Testis (tissue), 5 donors: ENCODE measurements at places on chromosomes 3 and 15. TPM values are rescaled to one million over a fixed set of nuclear protein-coding genes. Genes with fewer than 3 reads are reported as not detected.

Gene GOLGA8N
- 26.0 TPM for total RNA-seq

Gene FEZF2
- not detected for total RNA-seq

GRCh38 chr3:47485812-47486211, 10.1 kb upstream of the SCAP start:
- peaks cover 5% of the 10 kb centered on the region for H3K4me1 ChIP-seq
- H3K27me3 ChIP-seq = no peaks in the 10 kb centered on the region
- H3K36me3 ChIP-seq = no peaks in the 10 kb centered on the region
- no peak overlapping the region for H3K4me3 ChIP-seq
- DNase-seq = no peak

GRCh38 chr3:151037746-151038477, 47.6 kb upstream of the MED12L start:
- peak; percentile 52 for DNase-seq
- no peaks in the 10 kb centered on the region for H3K4me1 ChIP-seq
- H3K27ac ChIP-seq = no peak overlapping the region
- H3K4me3 ChIP-seq = no peak overlapping the region

Gene THPO
- total RNA-seq = 0.93 TPM

- H3K4me3 ChIP-seq = no peak overlapping the region
- H3K27ac ChIP-seq = no peak overlapping the region
- no peaks in the 10 kb centered on the region for H3K27me3 ChIP-seq
- no peak for DNase-seq
Observed at GRCh38 chr3:171950373-171950772, 89.0 kb upstream of the FNDC3B start.

DNA sequence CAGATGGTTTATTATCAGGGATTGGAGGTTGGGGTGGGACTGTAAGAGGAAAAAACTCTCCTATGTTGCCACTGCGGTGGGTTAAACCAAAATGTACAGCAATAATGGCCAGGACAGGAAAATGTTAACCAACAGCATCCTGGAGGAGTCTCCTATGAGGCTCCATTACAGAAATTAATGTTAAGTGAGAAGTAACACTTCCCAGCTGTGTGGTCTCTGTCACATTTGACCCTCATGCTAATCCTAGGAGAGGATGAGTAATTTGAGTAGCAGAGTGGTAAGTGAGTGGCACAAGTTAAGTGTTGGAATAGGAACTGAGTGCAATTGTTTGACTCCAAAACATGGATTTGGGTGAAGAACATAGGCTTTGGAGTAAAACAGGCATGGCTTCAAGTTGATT, 39.0 kb downstream of the ARHGEF3 start:
- no peaks in the 10 kb centered on the region for H3K27me3 ChIP-seq
- peaks cover 11% of the 10 kb centered on the region for H3K4me1 ChIP-seq

DNA sequence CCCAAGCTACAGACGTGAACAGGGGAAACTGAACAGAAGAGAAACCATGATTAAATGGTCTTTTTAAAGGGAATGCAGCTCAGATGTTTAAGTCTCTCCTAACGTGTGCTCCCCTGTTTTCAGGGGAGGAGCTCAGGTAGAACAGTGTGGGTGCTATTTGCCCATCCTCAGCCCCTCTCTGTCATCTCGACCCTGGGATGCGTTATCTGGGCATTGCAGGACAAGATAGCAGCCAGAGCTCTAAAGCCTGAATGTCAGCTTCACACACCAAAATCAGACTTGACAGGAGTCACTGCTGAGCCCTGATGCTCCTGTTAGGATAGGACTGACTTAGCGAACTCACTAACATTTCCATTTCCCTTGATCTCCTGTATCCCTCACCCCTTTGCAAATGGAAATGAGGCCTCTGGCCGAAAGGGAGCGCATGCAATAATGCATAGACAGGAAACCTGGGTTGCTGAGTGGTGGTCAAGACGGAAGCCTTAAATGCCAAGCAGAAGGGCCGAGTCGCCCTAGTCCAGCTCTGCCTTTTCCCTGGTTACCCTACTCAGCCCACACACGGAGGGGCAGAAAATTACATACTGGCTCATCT, 234.9 kb upstream of the TPM1 start:
- no peak for DNase-seq
- H3K36me3 ChIP-seq = no peaks in the 10 kb centered on the region
- no peak overlapping the region for H3K4me3 ChIP-seq

Gene CCR8
- total RNA-seq = not detected

DNA sequence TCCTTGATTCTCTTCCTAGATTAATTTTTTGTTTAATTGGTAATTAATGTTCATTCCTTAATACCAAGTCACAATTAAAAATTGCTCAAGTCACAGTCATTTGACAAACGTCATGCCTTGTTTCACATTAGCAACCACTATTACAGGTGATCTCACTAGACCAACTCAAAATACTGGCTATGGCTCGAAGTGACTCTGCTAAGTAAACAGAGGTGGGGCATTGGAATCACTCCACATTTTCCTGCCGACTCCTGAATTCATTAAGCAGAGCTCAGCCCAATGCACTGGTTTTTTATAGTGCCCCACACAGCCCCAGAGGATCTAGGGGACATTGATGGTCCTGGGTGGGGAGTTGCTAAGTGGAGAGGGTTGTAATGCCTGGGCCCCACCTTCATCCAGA, 201.2 kb upstream of the NSMCE3 start:
- H3K27me3 ChIP-seq = no peaks in the 10 kb centered on the region
- DNase-seq = no peak
- H3K27ac ChIP-seq = no peak overlapping the region
- H3K4me1 ChIP-seq = no peaks in the 10 kb centered on the region
- H3K36me3 ChIP-seq = no peaks in the 10 kb centered on the region

- no peak overlapping the region for H3K27ac ChIP-seq
- H3K36me3 ChIP-seq = no peaks in the 10 kb centered on the region
- H3K4me1 ChIP-seq = peaks cover 19% of the 10 kb centered on the region
- H3K27me3 ChIP-seq = no peaks in the 10 kb centered on the region
- DNase-seq = peak; percentile 72
Observed at GRCh38 chr3:129485721-129486663, 42.4 kb upstream of the RHO start.

Gene GPR62
- 0.39 TPM for total RNA-seq

Gene DISP2
- 4.4 TPM for total RNA-seq

Gene ASB7
- total RNA-seq = 23.9 TPM

DNA sequence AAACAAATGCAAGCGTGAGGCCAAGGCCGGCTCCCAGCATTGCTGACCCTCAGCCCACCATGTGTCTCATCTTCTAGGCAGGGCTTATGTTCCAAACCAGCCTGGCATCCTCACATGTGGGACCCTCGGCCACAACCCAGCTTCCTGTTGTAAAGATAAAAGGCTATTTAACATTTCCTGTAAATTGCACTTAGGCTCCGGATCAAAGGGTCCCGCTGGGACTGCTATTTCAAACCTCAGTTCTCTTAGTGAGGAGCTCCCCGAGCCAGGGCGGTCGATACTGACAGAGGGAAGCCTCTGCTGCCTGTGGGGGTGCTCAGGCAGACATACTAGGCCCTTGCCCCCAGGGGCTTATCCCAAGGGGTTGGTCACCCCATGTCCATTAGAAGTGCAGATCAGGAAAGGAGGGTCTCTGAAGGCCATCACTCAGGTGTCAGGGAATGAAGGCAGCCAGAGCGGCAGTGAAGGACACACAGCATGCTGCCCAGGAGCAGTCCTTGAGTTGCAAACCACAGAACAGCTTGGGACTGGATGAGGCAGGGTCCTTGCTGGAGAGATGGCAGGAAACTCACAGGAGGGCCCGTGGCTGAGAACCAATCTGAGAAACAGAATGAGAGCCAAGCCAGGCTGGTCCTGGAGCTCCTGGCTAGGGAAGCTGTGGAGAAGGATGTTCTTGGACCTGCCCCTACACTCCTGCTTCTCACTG, 239.9 kb downstream of the TLE3 start:
- no peak overlapping the region for H3K27ac ChIP-seq
- H3K4me1 ChIP-seq = no peaks in the 10 kb centered on the region
- no peak for DNase-seq
- no peaks in the 10 kb centered on the region for H3K36me3 ChIP-seq
- no peak overlapping the region for H3K4me3 ChIP-seq

DNA sequence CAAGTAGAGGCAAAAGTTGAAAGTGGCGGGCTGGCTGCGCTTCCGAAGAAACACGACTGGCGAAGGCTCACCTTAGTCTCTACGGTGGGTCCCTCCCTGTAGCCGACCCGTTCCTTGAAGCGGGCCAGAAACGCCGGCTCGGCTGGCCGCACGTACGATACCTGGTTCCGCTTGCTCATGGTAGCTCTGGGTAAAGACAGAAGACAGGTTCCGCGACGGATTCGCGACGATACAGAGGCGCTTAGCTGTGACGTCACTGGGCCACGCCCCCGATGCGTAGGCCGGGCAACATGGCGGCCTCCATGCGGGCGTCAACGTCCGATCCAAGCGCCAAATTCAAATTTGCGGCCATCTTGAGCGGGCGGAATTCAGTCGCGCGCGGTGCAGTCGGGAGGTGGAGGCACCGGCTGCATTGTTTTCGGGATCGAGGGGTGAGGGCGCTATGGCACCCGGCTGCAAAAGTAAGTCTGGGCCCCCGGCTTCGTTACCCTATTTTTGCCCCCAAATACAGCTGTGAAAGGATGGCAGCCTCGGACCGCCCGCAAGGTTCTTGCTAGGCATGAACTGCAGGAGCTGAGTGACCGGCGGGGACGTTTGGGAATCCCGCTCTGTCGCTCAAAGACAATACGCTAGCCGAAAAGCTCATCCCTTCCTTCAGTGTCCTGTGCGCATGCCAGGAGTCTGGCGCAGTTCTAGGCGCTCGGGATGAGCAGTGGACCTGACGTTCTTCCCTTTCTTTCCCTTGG, at the start of the genes KIAA1143 and KIF15:
TSS of gene KIAA1143 (minus strand) at position 196 of the 746 bp plus-strand sequence. CDS start at position 179, 17 bp downstream.
TSS of gene KIF15 (plus strand) at position 371 of the 746 bp plus-strand sequence. CDS start at position 443, 72 bp downstream.
- H3K27me3 ChIP-seq = no peaks in the 10 kb centered on the region
- peak; percentile 97 for DNase-seq
- H3K36me3 ChIP-seq = no peaks in the 10 kb centered on the region
- peak within 1 kb of the TSS; percentile 78 for H3K4me3 ChIP-seq

Gene CCR1
- total RNA-seq = 1.8 TPM

GRCh38 chr3:170635385-170635735, 49.5 kb upstream of the SLC7A14 start:
- H3K4me3 ChIP-seq = no peak overlapping the region
- no peak overlapping the region for H3K27ac ChIP-seq
- no peaks in the 10 kb centered on the region for H3K4me1 ChIP-seq
- no peak for DNase-seq

Gene OXTR
- 4.2 TPM for total RNA-seq
